ENCODE measurements at places on chromosomes 2 and 18.
A peak's percentile ranks its signal among the peaks of the same experiment; 100 is the strongest.

DNA sequence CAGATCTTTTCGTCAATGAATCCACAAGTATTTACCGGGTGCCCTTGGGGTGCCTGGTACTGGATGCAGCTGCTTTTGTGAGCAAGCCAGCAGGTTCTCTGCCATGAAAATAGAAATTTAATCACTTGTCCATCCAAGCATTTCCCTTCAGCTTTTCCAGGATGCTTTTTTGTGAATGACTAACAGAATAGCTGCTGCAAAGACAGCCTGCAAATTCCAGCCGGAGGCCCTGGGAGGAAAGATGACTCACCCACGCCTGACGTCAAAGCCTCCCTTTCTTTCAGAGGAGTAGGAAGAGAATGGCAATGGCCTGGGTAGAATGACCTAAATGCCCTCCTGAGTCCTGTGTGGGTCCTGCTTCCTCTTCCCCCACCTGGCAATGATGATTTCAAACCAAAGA is 111.9 kb downstream of the AP1S3 start:
- no peak for DNase-seq

DNA sequence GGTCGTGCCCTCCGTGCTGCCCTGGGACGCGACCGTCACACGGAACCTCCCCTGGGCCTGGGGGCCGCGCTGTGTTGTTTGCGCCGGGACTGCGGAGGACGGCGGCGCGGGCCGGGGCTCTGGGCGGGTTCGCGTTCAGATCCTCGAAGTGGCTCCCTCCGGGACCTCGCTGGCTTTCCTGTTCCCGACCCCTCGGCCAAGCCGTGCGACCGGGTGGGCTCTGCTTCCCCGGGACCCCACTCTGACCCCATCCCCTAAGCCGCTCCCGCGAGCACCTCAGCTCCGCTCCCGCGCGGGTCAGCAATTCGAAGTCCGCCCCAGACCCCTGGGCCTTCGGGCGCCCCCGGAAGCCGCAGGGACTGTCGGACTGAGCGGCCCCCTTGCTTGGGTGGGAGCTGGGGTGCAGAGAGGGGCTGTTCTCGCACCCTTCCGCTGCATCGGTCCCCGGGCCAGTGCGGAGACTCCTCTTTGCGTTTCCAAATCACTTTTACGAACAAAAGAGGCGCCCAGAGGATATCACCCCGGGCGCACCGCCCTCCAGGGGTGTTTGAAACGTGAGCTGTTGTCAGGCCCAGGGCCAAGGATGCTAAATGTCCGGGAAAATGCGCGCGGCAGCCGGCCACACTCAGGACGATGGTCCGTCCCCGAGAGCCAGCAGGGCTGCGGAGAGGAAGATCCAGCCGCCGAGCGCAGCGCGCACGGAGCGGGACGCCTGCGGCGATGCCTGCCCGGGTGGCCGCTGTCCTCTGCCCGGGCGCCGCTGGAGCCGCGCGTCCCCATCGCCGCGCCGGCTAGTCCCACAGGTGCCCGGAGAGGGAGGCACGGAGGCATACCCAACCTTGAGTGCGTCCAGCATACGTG is 73.5 kb downstream of the ZCCHC2 start:
- DNase-seq = no peak

DNA sequence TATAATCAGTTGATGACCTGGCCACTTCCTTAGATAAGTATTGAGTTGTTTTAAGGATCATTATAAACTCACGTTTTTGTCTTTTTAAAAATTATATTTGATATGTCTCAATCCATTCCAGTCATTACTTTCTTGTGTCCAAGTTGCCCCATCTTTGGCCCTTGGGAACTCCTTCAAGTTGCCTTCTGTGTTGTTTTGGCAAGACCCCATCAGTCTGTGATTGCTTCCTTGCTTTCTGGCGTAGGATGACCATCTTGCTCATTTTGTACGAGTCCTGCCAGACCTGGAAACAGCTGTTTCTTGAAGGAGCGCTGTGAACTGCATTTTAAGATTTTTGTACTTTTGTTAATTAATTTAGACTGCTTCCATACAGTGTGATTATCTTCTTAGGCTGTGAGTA is 68.9 kb upstream of the ITM2C start:
- no peak for DNase-seq

GRCh38 chr2:189191766-189192165 is 12.2 kb upstream of the COL5A2 start:
- no peak for DNase-seq

- DNase-seq = no peak
These were observed 39.1 kb upstream of the ANKRD44 start for GRCh38 chr2:197349699-197350098.

DNA sequence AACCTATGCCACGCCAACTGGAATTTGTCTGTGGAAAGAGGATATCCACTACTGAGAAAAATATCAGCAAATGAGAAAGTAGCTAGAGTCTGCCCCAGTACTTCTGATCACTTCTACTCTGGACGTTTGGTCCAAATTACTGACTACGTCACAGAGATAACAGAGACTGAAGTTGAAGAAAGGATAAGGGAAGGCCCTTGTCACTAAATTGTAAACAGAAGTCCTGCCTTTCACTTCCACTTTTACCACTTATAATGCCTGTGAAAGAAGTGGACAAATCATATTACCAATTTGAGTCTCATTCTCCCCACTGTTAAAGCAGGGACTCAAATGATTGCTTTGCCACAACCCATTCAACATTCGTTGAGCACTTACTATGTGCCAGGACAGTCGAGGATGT is 173.9 kb upstream of the ERBB4 start:
- DNase-seq = no peak

DNA sequence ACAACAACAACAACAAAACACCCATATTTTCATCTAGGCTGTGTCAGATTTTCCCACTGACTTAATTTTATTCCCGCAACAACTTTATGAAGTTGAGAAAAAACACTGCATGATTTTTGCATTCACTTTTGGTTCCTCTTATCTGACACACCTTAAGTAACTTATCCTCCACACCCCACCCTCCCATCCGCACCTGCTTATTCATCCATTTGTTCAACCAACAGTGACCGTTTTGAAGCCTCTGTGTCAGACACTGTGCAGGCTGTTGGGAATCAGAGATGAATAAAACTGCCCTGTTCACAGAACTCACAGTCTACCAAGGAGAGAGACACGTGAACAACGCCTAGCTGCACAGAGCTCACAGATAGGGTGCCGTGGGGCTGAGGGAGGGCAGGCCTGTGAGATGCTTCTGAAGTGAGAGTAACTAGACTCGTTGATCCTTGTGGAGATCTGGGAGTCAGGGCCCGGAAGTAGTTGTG is 7.4 kb downstream of the CNNM4 start:
- no peak for DNase-seq

- no peak for DNase-seq
These were observed 83.2 kb upstream of the MGAT5 start for GRCh38 chr2:134170700-134171099.

DNA sequence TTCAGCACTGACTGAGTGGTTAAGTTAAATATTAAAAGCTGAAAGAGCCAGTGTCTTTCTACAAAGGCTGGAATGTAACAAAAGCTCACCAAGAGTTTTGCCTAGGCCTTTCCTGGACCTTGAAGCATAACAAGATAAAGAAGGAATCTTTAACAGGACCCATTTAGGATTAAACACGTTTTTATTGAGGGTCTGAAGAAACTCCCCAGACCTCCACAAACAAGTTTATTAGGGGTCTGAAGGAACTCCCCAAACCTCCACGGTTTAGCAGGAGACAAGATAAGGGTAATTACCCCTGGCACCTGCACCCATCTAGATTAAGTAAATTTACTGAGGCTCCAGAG is 104.0 kb downstream of the ACAA2 start:
- no peak for DNase-seq

- peak; percentile 29 for DNase-seq
These were observed 35.3 kb downstream of the GALNT1 start for GRCh38 chr18:35616664-35617423.

DNA sequence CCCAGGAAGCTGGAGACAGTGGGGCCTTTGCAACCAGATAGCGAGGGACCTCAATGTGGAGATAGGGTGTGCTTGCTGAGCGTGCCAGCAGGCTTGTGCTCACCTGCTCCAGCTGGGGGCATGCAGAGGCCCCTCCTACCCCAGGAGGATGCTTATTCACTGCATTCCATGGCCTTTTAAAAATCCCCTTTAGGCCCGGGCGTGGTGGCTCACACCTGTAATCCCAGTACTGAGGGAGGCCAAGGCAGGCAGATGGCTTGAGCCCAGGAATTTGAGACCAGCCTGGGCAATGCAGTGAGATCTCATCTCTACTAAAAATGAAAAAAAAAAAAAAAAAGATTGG is 54.5 kb downstream of the ODC1 start:
- DNase-seq = no peak

- DNase-seq = no peak
These were observed 16.3 kb downstream of the SLC8A1 start for GRCh38 chr2:40435426-40436092.

- no peak for DNase-seq
These were observed 2.2 kb upstream of the CAD start for GRCh38 chr2:27214941-27215340.

DNA sequence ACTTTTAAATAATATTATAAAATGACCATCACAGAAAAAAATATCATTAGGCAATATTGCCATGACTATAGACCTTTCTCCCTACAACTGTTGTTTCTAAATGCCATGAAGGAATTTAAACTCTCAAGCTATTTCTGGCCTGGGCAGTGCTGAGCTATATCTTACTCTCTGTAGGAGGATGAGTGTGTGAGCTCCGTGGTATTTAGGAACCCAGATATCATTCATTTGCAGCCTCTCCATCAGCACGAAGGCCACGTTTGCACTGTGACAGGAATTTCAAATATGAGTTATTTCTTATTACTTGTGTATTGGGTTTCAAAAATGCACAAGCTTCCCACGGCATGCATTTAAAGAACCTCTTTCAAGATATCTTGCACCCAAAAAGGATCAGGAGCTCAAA is 35.0 kb upstream of the SOX11 start:
- DNase-seq = no peak

DNA sequence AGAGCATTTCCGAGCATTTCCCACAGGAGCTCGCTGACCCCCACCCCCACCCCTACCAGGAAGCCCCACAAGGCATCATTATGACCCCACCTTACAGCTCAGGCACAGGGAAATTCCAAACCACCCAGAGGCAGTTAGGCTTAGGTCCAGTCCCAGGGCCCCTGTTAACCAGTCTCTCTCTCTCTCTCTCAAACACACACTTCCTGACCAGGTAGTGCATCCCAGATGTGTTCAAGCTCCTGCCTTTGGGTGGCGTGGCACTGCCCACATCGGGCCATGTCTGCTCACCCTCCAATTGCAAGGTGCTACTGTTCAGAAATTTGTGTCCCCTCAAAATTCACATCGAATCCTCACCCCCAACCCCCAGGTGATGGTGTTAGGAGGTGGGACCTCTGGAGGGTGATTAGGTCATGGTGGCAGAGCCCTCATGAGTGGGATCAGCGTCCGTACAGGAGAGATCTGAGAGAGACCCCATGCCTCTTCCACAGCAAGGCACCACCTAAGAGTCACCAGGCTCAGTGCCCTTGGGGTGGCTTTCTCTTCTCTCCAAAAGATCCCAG is 8.8 kb downstream of the COPS9 start:
- DNase-seq = no peak

- DNase-seq = no peak
These were observed 55.0 kb downstream of the PLEKHM3 start for GRCh38 chr2:207970147-207970825.

DNA sequence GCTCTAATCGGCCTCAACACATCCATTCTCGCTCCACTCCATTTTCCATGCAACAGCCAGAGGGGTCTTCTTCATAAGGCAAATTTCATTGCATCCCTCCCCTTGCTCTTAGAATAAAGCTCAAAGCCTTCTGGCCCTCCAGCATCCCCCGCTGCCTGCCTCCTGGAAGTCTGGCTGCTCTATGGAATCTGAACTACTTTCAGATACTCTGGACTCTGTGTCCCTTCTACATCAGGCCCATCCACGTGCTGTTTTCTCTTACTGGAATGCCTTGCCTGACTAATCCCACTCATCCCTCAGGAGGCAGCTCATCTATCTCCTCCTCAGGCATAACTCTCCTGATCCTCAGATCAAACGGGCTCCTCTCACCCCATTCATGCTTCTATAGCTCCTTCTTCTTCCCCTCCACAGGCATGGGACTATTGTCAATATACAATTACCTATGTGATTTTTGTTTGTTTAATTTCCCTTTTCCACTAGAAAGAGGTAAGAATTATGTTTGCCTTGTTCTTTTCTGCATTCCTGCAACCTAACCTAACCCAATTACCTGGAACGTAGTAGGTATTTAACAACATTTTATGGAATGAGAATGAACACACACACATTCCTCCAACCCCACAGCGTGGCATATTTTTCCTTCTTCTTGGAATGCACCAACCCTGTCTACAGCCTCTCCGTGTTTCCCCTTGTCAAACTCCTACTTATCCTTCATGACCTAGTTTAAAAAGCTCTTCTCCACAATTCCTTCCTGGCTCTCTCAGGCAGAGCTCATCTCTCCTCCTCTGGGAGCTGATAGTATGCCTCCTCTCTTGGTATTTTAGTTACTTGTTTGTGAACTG is 49.5 kb downstream of the LBH start:
- no peak for DNase-seq

DNA sequence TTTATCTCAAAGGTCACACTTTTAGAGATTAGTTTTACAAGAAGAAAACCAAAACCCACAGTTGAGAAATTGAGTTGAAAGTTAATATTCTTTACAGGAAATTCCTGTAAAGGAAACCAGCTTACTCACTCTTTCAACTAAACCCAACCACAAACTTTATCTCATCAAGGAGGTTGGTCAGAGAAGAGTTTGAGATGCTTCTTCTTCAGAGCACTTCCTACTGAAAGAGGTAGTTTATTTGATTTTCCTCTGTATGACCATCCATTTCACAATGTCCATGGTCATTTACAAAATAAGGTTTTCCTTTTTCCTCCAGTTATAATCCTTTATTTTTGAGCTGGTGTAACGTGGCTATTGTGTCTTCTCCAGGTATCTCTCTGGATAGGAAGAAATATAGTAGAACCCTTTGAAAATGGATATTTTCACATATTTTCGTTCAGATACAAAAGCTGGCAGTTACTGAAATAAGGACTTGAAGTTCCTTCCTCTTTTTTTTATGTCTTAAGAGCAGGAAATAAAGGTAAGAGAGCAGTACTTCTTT is 4.5 kb upstream of the IL18RAP start:
- no peak for DNase-seq

DNA sequence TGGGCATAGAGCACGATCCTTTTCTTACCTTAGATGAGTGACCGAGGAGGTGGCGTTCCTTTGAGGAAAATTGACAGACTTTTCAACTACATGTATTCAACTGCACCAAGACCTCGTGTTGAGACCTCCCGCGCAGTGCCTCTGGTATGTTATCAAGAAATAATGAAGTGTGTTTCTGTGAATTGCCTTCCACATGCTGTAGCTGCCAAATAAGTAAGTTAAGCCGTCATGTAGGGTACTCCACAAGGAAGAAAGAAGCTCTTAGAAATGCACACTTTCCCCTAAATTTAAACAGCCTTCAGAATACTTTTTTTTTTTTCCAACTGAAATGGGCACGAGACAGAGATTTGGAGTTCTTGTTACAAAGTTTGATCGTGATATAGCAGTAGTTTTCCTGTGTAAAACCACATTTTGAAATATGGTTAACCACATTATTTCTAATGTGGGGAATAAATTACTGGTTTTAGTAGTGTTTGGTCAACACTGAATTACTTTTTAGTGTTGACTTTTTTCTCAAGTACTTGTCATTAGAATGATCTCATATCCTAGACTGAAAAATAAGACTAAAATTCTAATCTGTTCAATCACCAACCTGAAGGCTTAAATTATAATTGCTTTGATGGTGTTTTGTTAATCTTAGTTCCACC is 30.5 kb downstream of the PDK1 start:
- no peak for DNase-seq

- DNase-seq = no peak
These were observed 9.9 kb downstream of the NFE2L2 start for GRCh38 chr2:177254433-177255226.
